ENCODE measurements at places on chromosomes 2 and 18.
A peak's percentile ranks its signal among the peaks of the same experiment; 100 is the strongest.

DNA sequence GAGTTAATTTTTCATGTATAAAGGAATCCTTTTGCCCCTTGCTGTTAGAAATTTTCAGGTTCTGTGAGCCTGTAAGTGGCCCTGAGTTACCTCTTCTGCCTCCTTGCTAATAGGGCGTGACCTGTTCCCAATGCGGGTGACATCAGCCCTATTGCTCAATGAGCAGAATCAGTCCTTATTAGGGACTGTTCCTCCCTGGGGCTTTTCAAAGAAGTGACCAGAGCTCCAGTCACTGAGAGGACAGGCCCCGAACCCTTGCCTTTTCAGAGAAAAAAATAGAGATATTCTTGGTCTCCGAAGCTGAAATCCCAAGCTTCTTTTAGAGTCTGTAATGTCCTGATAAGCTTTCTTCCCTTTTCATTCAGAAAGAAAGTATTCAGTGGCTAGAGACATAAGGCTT, 8.2 kb upstream of the APOB start:
- DNase-seq: no peak

DNA sequence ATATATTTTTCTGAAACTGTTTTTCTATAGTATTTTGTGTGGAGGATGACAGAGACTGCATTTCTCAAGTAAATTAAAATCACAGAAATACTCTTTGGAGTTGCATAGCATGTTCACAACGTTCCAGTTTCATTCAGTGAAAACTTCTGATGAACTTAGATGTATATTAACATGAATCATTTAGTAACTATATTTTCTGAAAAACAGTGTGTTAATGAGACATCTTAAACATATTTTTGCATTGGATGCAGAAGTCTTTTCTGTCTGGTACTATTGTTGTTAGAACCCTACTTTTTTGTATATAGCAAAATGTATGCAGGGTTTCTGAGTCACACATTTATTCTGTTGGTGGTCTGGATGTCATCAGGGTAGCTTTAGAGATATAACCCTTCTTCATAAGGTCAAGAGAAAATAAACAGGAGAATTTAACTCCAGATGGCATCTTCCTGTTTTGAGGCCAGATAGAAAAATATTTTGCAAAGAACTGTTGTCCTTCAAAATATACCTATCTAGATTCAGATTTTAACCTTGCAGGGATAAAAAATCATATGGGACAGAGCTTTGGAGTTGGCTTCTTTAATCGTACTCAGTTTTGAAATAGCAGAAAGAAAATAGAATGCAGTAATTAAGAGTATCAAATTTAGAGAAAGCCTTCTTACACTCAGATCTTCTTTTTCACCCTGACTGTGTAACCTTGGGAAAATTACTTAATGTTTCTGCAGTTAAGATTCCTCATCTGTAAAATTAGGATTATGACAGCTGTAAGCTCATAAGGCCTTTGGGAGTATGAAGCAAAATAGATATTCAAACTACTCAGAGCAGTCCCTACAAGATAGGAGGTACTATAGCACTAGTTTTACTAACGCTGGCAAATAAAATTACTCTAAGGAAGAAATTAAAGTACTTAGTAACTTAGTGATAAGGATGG, 5.3 kb downstream of the COL3A1 start:
- DNase-seq: no peak

DNA sequence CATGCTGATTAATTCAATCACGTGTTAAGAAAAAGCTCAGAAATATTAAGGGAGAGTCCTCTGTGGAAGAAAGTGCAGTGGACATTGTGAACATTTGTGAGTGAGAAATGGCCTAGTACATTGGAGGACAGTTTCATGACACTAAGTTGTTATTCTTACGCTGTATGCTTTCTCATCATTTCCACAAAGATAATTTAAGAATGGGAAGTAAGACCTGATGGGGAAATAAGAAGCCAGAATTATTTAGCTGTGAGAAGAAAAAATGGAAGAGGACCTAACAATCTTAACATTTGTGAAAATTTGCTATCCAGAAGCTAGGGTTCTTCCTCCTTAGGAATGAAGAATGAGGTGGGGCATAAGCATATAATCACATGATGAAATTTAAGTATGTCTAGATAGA, 15.2 kb upstream of the RAPH1 start:
- no peak for DNase-seq

- DNase-seq: no peak
These were observed 251.1 kb downstream of the CYP26B1 start for GRCh38 chr2:71896385-71897136.

DNA sequence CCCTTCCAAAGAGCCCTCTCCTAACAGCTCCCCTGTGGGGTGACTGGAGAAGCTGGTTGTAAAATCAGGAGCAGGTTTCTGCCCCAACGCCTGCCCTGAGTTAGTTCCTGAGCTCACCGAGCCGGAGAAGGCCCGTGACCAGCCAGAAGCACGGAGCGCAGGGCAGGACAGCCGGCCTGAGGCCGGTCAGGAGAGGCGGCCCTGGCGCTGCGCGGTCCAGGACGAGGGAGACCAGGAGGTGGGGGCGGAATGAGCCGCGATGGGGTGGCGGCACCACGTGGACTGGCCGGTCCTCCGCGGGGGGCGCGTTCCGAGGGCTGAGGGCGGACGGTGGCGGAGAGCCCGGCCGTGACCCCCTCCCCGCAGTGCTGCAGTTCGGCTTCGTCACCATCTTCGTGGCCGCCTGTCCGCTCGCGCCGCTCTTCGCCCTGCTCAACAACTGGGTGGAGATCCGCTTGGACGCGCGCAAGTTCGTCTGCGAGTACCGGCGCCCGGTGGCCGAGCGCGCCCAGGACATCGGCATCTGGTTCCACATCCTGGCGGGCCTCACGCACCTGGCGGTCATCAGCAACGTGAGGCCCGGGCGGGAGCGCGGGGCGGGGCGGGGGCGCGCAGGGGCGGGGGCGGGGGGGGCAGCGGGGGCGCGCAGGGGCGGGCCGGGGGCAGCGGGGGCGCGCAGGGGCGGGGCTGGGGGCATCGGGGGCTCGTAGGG, 29.0 kb downstream of the ANO7 start:
- DNase-seq: peak; percentile 19

DNA sequence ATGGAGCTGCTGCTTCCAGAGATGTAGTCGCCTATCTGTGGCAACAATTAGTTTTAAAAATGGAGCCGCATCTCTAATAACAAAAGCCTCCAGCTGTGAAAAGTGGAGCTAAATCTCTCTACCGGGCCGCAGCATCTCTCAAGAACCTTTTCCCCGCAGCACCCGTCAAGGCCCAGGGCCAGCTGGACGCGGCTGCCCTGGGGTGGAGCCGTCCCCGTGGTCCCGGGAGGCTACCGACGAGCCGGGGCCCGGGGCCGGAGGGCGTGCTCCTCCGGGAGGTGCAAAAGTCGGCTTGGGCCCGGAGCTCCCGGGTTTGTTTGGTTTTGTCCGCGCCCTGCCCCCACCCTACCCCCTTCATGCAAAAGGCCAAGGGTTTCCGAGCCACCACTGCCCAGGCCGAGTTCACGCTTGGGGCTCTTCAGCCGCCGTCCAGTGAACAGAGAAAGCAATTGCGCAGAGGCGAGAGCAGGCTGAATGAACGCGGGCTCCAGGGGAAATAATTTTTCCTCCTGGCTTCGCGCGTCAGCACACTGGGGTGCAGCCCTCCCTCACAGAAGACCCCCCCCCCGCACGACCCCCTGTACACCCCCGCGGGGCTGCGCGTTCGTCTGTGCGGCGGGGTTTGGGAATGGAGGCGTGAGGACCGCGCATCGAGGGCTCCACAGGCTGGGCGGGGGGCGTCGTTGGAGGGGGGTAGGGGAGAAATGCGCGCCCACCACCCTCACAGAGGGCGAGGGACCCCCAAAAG, 557 bp upstream of the GREB1L start:
- no peak for DNase-seq
